T-helper 17 cell (primary cell): ENCODE measurements at places on chromosomes 13 and 19.

- DNase-seq: no peak
Measured at GRCh38 chr13:61275251-61275650, 140.4 kb downstream of the PCDH20 start.

DNA sequence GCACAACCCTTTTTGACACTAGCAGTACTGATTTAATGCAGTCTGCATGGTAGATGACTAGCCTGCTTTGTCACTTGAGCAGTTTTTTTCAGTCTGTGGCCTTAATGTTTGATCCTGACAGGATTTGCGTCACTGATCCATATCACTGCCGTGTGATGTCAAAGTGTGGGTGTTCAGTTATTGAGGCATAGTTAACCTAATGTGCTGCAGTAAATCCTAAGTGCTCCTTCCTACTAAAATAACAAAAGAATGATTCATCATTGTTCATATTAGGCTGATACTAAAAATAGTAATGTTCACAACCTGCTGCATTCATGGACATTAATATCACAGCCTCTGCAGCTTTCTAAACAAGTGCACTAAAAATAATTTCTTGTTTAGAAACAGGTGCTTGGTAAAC, 121.9 kb upstream of the MLNR start:
- DNase-seq: no peak

GRCh38 chr13:69641773-69642172, 465.9 kb upstream of the ATXN8OS start:
- DNase-seq: no peak

- DNase-seq: no peak
Measured at GRCh38 chr13:18962168-18962734, 219.4 kb downstream of the TUBA3C start.

GRCh38 chr13:91356919-91357612, 9.6 kb downstream of the MIR17HG start:
- DNase-seq: no peak

DNA sequence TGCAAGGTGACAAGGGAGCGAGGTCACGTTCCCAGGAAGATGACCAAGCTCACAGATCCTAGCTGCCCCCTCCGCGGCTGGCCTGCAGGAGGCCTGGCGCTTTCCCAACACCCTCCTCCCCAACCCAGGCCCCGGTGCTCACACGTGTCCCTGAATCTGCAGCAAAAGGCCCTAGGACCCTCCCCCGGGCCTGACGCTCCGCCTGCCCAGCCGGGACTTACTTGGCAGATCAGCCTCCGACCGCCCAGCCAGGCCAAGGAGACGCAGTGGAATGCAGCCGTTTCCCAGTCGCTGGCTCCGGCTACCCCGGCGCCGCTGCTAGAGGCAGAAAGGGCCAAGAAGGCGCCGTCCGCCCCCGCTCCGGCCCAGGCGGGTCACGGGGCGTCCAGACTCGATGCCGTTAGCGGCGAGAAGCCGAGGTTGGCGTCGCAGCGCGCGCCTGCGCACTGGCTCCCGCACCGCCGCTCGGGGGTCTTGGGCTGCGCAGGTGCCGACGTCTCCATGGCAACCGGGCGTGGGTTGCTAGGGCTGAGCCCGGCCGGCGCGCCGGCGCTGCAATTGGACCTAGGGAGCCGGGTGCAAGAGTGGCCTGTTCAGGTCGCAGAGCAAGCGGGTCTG, at the start of gene PNMA8A:
Gene PNMA8A, minus strand, starts transcription at position 448 of the 618 bp plus-strand sequence. CDS start 528 bp downstream, outside the sequence.
- no peak for DNase-seq

- DNase-seq: no peak
Measured at GRCh38 chr19:48913114-48913889, 13.2 kb downstream of the NUCB1 start.

DNA sequence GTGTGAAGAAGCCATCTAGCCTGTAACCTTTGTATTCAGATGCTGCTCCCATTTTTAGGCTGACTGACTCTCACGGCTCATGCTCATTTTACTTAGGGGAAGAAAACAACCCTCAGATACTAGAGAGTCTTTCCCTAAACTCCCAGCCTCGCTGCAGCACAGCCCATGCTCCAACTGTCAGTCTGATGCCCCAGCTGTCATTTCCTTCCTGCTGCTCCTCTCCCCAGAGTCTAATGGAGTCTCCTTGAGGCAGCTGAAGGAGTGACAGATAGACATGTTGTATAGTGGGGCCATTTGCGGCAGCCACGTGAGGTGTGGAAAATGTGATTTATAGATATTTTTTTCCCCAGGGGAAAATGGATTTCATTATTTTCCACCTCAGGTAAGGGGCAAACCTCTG, 59.2 kb upstream of the OLFM4 start:
- DNase-seq: no peak

DNA sequence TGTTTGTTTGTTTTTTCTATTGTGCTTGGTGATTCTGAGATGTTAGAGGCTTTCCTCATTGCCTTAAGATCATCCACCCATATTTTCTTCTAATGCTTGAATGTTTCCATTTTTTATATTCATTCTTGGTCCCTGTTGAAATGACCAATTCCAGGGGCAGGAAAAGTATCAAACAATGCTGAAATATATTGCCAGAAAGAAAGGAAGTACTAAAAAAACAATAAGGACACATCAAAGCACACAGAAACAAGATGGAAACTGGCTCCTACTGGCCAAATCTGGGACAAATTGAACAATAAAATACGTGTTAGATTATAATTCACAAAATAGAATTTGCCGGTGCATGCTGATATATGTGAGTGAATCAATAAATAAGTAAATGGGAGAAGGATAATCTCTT, 23.9 kb downstream of the ZDHHC20 start:
- DNase-seq: no peak

DNA sequence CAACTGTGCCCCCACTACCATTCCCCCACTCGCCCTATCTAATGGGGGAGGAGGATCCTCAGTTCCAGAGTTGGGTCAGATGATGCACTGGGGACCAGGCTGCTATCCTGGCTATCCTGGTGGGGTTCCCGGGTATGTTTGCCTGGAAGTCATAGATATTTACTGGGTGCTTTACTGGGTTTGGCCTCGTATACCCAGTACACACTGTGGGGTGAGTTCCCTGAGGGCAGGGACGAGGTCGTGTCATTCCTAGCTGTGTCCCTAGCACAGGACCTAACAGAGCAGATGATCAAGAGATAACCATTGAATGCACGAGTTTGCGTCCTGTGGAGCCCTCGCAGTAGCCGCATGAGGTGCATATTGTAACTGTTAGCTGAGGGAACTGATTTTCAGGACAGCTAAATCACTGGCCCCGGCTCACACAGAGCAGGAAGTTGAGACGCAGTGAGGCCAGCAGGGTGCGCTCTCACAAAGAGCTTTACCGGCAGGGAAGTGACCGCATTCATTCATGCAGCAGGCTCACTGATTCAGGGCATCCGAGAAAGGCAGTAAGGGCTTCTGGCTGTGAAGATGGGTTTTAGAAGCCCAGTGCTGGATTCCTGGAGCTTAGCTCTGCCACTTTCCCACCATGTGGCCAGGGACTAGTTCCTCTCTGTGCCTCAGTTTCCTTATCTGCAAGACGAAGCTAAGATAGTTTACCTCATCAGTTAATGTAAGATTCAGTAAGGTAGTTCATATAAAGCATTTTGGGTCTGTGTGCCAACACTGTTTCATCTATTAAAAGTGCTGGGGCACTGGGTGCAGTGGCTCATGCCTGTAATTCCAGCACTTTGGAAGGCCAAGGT, 6.0 kb downstream of the RUVBL2 start:
- peak; percentile 69 for DNase-seq

DNA sequence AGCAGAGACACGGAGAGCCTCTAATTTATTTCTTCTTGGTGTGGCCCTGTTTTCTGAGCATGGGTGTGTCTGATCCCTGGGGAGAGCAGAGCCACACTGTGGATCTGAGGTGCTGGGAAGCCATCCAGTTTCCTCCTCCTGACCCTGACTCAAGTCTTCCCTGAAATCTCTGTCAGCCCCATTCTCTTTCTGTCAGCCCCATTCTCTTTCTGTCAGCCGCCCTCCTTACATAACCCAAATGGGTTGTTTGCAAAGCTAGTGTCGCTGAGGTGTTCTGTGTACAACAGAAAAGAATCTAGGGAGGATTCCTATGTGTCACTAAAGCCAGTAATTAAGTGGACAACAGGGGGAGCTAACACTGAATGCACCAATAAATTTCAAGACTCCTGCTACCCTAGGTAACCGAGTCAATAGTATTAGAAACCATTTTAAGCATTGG, 50.2 kb downstream of the LRCH1 start:
- no peak for DNase-seq

GRCh38 chr13:95296326-95296925, 4.8 kb downstream of the ABCC4 start:
- DNase-seq: no peak

DNA sequence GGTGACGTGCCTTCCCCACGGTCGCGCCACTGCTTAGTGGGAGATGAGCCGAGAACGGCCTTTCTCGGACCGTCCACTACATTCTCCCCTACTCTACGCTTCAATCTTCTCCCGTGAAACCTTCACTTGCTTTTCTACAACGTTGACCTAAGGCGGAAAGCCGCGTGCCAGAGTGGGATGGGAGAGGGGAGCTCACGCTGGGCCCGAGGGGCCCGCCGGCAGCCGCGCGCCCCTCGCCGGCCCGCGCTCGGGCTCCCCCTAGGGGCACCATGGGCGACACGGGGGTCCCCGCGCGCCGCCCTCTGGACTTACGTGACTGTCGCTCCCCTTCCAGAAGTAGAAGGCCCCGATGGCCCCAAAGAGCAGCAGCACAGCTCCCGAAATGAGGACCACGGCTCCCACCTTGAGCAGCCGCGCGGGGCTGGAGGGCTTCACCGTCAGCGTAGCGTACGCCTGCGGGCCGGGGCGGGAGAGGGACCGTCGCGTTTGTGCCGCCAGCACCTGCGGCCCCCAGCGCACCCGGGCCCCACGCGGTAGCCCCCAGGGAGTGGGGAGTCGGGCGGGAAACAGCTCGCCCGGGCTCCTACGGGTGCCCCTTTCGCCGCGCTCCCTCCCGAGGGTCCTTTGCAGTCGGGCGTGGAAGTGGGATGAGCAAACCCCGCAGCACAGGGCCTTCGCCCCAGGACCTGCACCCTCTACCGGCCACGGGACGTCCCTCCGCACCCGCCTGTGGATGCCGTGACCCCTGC, 727 bp downstream of the CNMD start:
- no peak for DNase-seq
